ENCODE measurements at places on chromosomes 11 and 22. TPM values are rescaled to one million over a fixed set of nuclear protein-coding genes. Genes with fewer than 3 reads are reported as not detected.

The IGSF22 gene
- not detected for total RNA-seq

The TBX10 gene
- total RNA-seq, result not detected

The MTA2 gene
- 299 TPM for total RNA-seq

The SLCO2B1 gene
- not detected for total RNA-seq

The OR2AG2 gene
- total RNA-seq, result not detected

The ELF5 gene
- total RNA-seq, result not detected

The TMEM45B gene
- 0.84 TPM for total RNA-seq

The SUSD2 gene
- total RNA-seq, result 1.0 TPM

The CASP1 gene
- 106 TPM for total RNA-seq

The CRACR2B gene
- 8.1 TPM for total RNA-seq

The SCGB1C1 gene
- not detected for total RNA-seq

The ZBTB16 gene
- 7.4 TPM for total RNA-seq

The MUC6 gene
- total RNA-seq, result not detected

All from activated CD4-positive, alpha-beta T cell treated with anti-CD3 and anti-CD28 coated beads, Interleukin-2, amount 10 ng/mL, durations not matched to agents 7 days and 5 days (primary cell).